MCF 10A (cell line): ENCODE measurements at places on chromosomes 3 and 15.

- peak; percentile 97 for DNase-seq
These were observed 49.1 kb downstream of the CA12 start for GRCh38 chr15:63332367-63333124.

GRCh38 chr3:182789371-182789770 is 3.9 kb upstream of the ATP11B start:
- DNase-seq = no peak

DNA sequence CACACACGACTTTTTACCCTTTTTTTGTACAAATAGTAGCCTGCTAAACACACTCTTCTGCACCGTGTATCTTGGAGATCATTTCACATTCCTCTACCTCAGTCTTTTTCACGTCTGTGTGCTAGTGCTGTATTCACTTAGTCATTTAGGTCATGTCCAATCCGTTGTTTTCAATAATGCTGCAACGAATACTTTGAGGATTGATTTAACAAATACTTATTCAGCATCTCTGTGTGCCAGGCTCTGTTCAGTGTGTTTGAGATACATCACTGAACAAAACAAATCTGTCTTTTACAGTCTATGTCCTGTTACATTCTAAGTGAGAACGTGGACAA is 882 bp downstream of the JMJD7 start:
- DNase-seq = no peak

- DNase-seq = no peak
These were observed 52.8 kb downstream of the DHX30 start for GRCh38 chr3:47855461-47856383.

GRCh38 chr3:65880350-65880749 is 158.4 kb downstream of the MAGI1 start:
- no peak for DNase-seq

- DNase-seq = peak; percentile 34
These were observed 91.5 kb upstream of the TBC1D5 start for GRCh38 chr3:17833786-17834559.

GRCh38 chr3:76442374-76442915 is 597.5 kb upstream of the ROBO2 start:
- DNase-seq = no peak

- no peak for DNase-seq
These were observed 4.5 kb upstream of the RPP25 start for GRCh38 chr15:74960995-74961588.

DNA sequence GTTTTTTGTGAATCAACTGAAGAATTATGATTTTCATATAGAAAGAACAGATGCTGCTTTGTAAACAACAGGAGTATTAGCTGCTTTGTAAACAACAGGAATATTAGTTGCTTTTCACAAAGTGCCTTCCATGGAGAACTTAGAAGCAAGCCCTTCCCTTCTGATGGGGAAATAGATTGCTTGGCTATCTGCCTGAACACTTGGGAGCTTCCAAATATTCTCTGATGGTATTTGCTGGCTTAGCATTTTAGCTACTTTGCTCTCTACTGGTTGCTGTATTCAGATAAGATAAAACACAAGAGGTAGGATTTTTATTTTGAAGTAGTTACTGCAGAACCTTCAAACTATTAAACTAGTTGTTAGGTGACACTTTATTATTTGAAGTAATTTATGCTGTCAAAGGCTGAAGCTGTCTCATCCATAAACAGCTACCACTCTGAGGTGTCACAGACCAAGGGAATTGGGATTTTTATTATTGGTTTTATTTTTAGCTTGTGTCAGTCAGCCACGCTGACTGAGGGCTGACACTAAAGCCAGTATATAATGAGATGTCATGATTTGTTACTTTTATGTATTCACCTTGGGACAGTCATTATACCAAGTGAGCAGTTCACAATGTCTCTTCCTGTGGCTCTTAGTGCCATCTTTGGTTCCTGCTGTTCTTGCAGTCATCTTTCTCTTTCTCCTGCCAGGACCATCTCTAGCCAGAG is 50.0 kb downstream of the ZIC1 start:
- DNase-seq = no peak

DNA sequence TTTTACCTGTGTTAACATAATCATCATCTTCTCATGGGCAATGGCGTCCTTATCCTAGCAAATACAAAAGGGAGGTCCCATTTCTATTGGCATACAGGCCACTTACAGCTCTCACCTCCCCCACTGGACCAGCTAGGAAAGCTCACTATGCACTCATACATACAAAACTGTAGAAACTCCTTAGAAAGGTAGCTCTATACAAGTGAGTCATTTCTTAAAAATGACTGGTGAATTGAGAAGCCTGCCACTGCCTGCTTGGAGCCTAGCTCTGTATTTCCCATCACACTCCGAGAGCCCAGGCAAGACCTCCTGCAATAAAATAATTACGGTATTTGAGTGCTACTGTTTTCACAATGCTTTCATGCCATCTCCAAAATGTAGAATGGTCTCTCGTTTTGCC is 321.8 kb downstream of the ULK4 start:
- DNase-seq = no peak

GRCh38 chr3:168888781-168889180 is 774.7 kb downstream of the MECOM start:
- no peak for DNase-seq

DNA sequence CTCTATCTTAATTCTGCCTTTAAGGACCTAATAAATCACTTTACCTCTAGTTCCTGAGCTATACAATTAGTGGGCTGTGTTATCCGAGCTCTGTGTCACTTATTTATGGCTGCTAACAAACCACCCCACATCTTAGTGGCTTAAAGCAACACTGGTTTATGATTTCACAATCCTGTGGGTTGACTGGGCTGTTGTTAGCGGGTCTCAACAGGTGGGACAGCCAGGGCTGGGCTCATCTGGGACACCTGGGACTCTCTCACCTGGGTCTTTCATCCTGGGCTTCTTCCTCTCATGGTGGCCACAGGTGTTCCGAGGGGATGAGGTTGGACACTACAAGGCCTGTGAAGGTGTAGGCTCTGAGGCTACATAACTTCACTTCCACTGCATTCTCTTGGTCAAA is 35.8 kb upstream of the CHST2 start:
- no peak for DNase-seq

- DNase-seq = no peak
These were observed 527.7 kb downstream of the GABRG3 start for GRCh38 chr15:27498700-27499099.

GRCh38 chr3:64408770-64409169 is 183.5 kb upstream of the PRICKLE2 start:
- peak; percentile 6 for DNase-seq

- DNase-seq = peak; percentile 11
These were observed 483.8 kb downstream of the TUSC7 start for GRCh38 chr3:117193390-117193789.

GRCh38 chr3:121295452-121295851 is 250.3 kb downstream of the POLQ start:
- peak; percentile 73 for DNase-seq
